Non-pigmented ciliary epithelial cell (primary cell): ENCODE measurements at places on chromosomes 2 and 18.

GRCh38 chr18:36323421-36323820 lies 25.9 kb downstream of the FHOD3 start:
- DNase-seq = no peak

GRCh38 chr2:83650161-83650560 lies 808.9 kb downstream of the SUCLG1 start:
- DNase-seq = no peak

- no peak for DNase-seq
These were observed 159.8 kb downstream of the ZNF385B start for GRCh38 chr2:179701524-179702110.

DNA sequence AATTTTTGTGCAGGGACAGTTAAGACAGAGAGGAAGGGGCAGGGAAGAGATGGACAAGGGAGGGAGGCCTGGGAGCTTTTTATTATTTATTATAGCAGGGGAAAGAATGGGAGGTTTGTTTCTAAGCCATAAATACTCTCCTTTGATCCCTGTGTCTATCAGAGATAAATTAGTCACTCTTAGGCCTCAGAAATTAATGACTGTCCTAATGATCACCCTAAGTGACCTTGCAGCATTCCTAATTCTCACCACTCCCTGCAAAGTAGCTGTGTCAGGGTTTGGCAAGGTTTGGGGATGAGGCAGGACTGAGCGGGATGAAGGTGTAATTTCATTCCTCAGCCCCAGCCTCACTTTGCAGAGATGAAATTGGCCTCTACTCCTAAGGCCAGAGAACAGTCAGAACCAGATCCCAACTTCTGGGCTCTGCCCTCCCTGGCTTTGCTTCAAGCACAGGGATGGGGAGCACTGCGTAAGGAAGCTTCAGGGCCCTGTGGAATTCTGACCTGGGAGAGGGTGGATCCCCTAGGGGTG lies 95.0 kb downstream of the TMEM17 start:
- DNase-seq = no peak

GRCh38 chr2:217208867-217209266 lies 349.0 kb upstream of the TNP1 start:
- DNase-seq = no peak

- no peak for DNase-seq
These were observed 161.6 kb downstream of the CSRNP3 start for GRCh38 chr2:165631089-165631488.

GRCh38 chr2:157492189-157492773 lies 48.4 kb upstream of the CYTIP start:
- DNase-seq = peak; percentile 42

DNA sequence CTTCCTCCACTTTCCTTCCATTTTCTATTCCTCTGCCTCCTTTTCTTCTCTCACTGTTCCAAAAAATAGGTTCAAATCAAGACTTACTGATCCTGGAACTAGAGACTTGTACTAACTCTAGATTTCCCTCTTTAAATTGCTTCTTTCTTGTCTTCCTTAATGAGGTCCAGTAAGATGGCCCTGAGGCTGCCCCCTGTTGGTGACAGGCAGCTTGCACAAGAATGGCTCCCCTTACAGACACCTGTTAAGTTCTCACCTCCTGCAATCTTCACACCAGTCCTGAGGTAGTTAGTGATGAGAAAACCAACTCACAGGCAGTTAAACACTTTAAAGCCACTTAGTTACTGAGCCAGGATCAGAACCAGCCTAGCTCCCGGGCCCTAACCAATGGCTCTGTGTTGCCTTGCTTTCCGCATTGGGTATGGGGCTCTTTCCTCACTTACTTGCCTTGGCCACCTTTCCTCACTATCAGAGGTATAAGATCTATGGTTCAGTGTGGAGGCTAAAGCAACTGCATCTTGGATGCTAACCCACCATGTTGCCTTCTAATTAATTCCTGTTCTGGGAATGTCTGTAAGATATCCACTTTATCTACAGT lies 130.6 kb downstream of the AKAIN1 start:
- DNase-seq = no peak

DNA sequence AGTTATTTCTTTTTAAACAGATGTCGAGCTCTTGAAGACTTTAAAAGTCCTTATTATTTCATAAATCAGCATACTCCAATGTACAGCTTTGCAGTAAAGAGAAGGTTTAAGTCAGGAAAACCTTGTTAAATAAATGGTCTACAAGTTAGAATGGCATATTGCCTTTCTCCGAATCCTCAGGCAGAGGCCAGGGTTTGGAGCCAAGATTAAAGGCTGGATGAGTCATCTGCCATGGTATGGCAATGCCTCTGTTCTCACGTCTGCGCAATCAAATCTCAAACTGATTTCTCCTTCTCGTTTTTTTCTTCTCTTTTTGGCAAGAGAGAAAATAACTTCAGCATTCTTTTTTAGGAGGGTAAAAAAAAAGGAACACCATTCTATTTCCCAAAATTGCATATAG lies 5.6 kb upstream of the KCNJ3 start:
- DNase-seq = no peak

GRCh38 chr2:131127076-131127475 lies 21.9 kb downstream of the PLEKHB2 start:
- no peak for DNase-seq

GRCh38 chr18:57923611-57924010 lies 120.4 kb upstream of the NEDD4L start:
- DNase-seq = no peak

DNA sequence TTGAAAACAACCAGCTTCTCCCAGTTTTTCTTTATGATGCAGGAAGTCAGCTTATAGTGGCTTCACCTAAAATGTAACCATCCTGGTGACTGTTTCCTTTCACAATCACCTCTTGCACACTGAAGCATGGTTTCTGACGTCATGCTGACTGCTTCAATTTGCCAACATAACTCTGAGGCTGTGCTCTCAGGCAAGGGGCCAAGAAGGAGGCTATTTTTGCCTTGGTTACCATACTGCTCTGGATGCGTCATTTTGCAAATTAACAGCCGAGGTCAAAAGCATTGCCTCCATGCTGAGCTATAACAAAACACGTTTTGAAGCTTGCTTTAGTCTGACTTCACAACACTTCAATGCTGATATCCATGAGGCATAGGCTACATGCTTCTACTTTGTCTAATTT lies 397.8 kb downstream of the METTL4 start:
- peak; percentile 94 for DNase-seq

- DNase-seq = no peak
These were observed 83.4 kb upstream of the MAPRE2 start for GRCh38 chr18:34957864-34958259.

GRCh38 chr18:61554117-61554776 lies 221.0 kb downstream of the CDH20 start:
- no peak for DNase-seq

GRCh38 chr18:8478166-8478967 lies 130.9 kb upstream of the RAB12 start:
- no peak for DNase-seq

GRCh38 chr18:26536664-26537063 lies 11.7 kb downstream of the KCTD1 start:
- no peak for DNase-seq

DNA sequence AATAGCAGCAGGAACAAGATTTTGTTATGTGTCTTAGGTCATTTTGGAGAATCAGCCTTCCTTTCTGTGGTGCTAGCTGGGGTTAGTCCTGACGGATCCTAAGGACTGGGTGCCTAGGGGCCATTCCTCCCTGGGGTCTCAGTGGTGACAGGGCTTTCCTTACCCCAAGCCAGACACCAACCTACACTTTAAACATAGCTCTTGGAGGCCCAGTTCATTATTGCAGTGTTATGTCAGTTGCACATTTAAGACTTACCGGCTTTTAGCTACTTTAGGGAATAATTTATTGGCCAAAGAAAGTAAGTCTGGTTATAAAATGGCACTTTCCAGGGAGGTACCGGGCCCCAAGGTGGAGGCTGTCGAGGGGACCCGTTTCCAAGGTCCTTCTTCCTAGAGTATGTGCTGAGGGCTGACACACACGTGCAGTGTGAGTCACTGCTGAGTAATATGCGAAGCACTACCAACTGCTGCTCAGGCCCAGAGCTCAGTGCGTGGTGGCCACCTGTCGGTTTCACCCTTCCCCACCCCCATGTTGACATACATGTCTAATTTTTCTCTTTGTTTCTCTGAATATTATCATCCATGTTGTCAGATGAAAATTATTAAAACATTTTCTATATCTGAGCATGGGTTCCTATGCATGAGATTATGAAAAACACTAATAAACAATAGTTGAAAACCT lies 37.0 kb upstream of the GRHL1 start:
- DNase-seq = peak; percentile 43

GRCh38 chr2:29236074-29236473 lies 120.9 kb downstream of the CLIP4 start:
- no peak for DNase-seq

- DNase-seq = no peak
These were observed 45.6 kb upstream of the SLC14A2 start for GRCh38 chr18:45569566-45570275.

DNA sequence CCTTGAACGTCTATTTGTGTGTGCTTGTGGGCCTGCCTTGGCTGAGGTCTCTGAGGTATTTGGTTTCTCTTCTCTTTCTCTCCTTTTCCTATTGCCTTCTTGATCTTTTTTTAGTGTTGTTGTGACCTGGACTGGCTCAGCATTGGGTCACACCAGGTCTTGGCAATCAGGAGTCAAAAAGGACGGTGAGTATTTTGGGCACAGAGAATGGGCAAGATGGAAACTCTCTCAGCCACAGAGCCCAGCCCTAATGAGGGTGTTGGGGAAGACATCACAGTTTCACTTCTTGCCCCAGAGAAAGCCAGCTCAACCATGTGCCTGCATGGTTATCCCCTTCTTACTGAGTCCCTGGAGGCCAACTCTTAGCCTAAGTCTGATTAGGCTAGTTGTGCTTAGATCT lies 13.7 kb upstream of the INO80C start:
- no peak for DNase-seq

DNA sequence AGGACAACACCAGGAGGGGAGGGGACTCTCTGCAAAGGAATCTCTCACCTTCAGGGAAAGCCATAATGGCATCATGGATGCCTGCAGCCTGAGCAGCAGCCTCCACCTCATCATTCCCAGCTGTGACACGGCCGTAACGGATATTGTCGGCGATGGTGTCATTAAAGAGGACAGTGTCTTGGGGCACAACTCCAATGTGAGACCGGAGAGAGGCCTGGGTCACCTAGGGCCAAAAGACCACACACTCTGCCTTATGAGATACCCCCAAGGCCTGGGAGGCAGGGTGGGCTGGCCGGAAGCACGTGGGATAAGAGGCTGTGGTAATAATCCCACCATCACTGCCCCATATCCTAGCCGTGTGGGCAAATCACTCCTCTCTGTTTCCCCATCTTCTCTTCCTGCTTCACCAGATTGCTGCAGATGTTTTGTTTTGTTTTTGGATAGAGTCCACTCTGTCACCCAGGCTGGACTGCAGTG lies 4.3 kb downstream of the ZFAND2B start:
- DNase-seq = no peak

DNA sequence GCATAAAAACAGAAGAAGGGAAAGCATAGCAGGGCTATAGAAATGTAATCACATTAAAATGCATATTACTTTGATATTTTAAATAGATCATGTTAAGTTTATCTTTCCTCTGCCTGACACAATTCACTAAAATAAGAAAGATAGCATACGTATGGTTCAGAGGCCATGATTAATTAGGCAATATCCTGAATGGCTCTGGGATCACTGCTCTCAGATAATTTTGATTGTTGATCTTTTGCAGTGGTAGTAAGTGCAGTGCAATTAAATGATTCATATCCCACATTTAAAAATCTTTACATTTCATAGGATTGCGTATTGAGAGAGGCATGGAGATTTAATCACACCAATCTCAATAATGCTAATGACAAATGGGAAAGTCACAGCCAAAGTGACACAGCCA lies 1040.7 kb downstream of the SOCS6 start:
- DNase-seq = no peak
